CD4-positive, alpha-beta T cell treated with Interleukin-12 subunit alpha and Interleukin-12 subunit beta, for 1 hour (primary cell): ENCODE measurements at places on chromosomes 5 and 9.

DNA sequence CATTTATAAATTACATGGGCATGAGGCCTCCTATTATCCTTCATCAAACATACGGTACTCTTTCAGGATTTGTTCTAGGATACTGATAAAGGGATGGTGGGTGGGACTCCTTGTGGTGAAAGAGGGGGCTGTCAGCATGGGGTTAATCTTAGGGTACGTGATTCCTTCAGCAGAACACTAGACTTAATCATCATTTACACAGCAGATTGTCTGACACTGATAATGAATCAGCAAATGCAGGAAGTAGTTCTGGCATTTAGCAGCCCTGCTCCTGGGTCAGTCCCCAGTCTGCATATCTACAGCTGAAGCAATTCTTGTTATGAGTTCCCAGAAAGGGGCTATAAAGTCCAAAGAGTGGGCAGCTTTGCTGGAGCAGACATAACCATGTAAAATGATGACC is 384.6 kb downstream of the SPOCK1 start:
- no peak for DNase-seq

- DNase-seq, result no peak
Observed at GRCh38 chr9:28491121-28491520, 917.8 kb upstream of the C9orf72 start.

GRCh38 chr5:82364497-82364896 is 86.3 kb upstream of the RPS23 start:
- no peak for DNase-seq

DNA sequence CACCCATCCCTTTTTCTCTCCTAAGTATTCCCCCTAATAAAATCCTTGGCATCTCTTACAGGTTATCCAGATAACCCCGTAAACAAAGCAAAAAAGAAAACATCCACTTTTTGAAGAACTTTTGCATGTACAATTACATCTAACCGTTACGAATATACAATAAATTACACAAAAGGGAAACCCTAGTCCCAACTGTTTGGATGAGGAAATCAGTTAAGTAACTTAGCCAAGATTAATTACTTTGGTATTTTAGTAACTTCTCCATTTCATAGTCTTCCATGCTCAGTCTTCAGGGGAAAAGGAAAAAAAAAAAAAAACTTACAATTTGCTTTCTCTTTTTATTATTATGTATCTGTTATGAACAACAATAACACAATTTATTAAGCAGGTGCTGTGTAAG is 212.9 kb downstream of the ACTL7B start:
- DNase-seq, result no peak

- DNase-seq, result no peak
Observed at GRCh38 chr9:136806067-136806466, 1.7 kb upstream of the RABL6 start.

- DNase-seq, result no peak
Observed at GRCh38 chr9:107982745-107983144, 493.2 kb upstream of the KLF4 start.

DNA sequence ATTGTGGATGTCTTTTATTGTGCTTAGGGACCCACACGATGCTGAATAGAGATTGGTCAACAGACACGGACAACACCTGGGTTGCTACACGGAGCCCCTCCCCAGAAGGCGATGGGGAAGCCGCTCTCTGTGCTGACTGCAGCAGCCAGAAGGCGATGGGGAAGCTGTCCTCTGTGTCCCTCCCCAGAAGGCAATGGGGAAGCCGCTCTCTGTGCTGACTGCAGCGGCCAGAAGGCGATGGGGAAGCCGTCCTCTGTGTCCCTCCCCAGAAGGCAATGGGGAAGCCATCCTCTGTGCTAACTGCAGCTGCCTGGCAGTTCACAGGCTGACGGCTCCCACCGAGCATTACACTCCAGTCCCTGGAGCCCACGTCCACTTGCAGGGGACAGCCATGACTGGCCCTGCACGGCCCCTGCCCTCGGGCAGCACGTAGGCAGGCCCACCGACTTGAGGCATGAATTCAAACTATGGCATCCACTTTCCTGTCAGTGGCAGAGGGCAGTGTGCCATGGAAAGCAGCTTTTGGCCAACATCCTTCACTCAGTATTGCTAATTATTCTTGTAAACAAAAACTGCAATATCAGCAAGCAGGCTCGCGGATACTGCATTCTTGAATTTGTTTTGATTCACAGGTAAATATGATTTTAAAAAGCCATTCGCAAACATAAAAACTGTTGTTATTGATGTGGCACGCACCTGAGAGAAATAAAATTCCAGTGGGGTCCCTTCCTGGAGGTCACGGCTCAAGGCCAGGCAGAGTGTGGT is 48.1 kb upstream of the CLPTM1L start:
- DNase-seq, result no peak

GRCh38 chr5:96823900-96824380 is 16.2 kb upstream of the ERAP1 start:
- no peak for DNase-seq

- no peak for DNase-seq
Observed at GRCh38 chr9:84773022-84773421, 103.5 kb downstream of the NTRK2 start.

DNA sequence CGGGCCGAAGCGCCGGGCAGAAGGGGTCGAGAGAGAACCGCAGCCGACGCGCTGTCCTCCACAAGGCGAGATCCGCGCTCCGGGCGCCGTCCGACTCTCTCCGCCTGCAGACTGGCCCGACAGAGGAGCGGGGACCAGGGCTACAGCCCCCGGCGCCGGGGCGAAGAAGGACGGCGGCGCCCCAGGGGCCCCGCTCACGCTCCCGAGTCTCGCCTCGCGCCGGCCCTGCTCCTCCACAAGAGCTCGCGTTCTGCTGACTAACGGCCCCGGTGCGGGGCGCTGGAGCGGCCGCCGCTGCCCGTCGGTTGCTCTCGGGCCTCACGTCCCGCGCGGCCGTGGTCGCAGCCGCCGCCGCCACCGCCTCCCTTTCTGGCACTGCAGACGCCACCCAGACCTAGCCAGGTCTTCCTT is 338 bp downstream of the ABHD17B start:
- no peak for DNase-seq

- DNase-seq, result no peak
Observed at GRCh38 chr5:157479612-157480510, 19.8 kb downstream of the NIPAL4 start.

- DNase-seq, result no peak
Observed at GRCh38 chr5:174837919-174838902, 113.8 kb downstream of the MSX2 start.

DNA sequence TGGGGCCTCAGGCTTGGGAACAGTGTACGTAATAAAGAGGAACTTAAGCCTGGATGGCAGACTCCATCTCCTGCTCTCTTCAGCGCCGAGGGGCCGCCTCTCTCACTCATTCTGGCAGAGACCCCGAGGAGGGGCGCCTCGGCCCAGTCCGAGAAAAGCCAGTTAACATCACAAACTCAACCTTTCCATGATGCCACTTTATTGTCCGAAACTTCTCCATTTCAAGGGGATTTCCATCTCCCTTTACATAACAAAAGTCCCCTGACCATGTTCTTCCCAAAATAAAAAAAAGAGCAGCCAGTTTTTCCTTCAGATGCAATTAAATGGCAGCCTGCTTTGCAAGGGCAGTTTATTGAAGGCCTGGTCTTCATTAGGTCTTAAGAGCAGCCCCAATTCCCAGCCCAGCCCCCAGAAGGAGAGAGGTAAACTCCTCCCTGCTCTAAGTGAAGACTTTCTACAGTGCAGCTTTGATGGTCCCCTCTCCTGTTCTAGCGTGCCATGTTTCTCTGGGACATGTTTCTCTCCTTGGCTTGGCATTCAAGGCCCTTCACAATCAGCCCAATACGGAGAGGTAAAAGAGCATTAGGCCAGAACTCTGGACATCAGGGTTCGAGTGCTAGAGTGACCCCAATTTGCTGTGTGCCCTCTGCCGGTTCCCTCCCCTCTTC is 19.5 kb upstream of the RAB14 start:
- DNase-seq, result no peak

DNA sequence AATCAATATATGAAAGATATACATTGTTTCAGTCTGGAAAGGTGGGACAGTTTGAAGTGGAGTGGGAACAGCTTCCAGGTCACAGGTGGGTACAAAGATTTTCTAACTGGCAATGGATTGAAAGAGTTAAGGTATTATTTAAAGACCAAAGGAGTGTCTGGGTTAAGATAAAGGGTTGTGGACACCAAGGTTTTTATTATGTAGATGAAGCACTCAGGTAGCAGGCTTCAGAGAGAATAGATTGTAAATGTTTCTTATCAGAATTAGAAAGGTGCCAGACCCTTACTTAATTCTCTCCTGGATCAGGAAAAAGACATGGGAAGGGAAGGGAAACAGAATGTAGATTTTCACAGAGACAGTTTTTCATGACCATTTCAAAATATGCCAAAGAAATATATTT is 1174.8 kb downstream of the MAT2B start:
- no peak for DNase-seq

GRCh38 chr5:157303667-157304327 is 37.9 kb downstream of the CYFIP2 start:
- DNase-seq, result peak; percentile 62

DNA sequence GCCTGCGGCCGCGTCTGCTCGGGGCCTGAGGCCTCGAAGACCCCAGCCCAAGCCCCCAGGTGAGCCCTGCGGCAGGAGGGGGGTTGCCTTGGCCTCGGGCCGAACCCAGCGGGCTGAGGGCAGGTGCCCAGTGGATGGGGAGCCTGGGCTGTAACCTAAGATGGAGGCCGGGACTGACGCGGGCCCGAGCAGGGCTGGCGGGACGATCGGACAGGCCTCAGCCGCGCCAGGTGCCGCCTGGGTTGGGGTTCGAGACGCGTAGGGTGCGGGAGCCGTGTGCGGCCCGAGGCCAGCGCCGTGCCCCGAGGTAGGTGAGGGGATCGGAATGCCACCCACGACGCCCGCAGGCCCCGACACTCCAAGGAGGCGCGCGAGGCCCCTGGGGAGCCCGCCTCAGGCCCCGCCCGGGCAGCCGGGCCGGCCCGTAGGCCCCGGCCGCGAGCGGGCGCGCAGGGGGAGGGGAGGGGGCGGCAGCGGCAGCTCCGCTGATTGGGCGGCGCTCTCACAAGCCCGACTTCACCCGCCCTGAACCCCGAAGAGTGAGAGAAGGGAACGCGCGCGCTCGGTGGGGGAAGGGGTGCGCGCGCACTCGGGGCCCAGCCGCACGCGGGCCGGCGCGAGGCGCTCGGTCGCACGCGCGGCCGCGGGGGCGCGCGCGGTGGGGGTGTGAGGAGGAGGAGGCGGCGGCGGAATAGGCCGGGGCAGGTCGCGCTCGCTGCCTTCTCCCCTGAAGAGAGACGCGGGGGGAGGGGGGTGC is at the start of gene NSD1:
TSS of gene NSD1 (plus strand) at position 678 of the 757 bp plus-strand sequence. CDS start 1,331 bp downstream, outside the sequence.
- DNase-seq, result peak; percentile 94

DNA sequence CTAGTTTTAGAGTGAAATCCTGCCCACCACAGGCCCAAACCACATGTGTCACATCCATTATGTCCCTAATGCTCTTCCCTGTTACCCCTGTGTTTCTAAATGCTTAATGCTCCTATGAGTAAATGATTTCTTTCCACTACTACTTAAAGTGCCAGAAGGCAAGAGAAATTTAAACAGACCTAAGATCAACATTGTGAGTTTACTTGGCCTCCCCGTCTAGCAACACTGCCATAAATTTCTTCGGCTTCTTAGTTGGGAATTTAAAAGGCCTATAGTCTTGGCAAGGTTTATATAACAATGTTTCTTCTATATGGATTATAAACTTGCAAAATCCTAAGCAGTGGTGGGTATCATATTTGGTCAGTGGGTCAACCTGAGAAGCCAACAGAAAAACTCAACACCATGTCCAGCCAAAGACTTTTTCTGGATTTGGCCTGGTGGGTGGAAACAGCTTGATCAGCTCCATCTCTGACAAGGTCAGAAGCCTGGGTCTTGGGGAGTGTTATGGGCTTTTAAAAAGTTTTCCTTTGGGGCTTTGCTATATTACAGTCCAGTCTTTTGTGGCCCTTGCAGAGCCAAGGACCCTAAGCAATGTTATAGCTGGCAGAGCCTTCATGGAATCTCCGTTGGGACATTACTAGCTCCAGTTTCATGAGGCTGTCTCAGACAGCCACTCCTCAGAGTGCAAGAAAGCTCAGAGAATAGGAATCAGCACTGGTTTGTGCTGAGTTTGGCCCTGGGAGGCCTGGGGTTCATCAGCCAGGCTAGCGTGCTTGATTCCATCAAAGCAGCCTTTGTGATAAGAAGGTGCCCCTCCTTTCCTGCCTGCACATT is 119.8 kb downstream of the PRDM6 start:
- DNase-seq, result no peak

DNA sequence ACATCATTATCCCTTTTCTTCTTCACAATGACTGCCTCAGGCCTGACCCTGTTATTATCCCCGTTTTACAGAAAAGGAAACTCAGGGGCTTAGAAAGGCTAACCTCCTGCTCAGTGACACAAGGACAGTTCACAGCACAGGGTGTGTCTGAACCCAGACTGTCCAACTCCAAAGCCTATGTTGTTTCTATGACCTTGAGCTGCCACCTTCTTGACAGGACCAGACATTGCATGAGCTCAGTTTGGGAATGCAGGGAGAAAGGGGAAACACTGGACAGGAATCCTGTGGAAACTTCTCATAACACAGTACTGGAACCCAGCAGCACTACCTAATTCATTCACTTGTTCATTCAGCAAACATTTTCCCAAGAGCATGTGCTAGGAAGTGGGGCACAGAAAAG is 472.8 kb downstream of the CDK5RAP2 start:
- DNase-seq, result no peak

- DNase-seq, result no peak
Observed at GRCh38 chr5:178902849-178903248, 7.1 kb downstream of the ZFP2 start.

GRCh38 chr5:88819301-88819999 is 63.5 kb downstream of the MEF2C start:
- DNase-seq, result no peak

DNA sequence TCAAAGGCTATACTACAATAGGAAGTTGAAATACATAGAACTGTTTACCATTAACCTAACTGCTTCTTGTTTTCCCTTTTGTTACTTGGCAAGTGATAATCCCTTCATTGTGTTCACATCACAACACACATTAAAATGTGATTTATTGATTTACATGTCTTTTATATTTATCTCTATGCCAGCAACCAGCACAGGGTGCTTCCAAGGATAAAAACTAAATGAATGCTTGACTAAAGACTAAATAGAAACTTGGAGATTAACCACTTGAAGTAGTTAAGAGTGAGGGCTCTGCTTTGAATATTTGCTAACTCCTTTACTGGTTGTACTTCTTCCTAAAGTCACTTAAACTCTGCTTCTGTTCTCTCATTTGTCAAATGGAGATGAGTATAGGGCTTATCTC is 1730.6 kb downstream of the EFNA5 start:
- no peak for DNase-seq

DNA sequence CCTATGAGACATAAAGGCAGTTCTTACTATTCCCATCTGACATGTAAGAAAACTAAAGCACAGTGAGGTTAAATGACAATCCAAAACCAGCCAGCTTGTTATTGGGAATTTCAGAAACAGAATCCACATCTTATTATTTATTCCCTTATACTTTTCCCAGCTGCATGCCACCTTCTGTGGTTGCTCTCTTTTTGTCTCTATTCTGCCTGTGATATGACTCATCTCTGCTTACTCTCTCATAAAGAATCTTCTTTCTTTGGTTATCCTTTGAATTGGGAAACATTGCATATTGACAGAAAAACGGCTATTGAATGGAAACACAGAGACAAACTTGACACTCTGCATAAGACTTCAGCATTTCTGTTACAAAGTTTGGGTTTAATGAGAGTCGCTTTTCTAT is 183.2 kb downstream of the TLR4 start:
- DNase-seq, result no peak

GRCh38 chr9:29214690-29215253 is 1641.5 kb upstream of the C9orf72 start:
- no peak for DNase-seq

GRCh38 chr5:33240558-33240957 is 200.2 kb upstream of the TARS1 start:
- no peak for DNase-seq

- no peak for DNase-seq
Observed at GRCh38 chr9:81894891-81895290, 33.3 kb upstream of the SPATA31D4 start.

GRCh38 chr5:107783551-107783950 is 112.8 kb upstream of the EFNA5 start:
- no peak for DNase-seq
